ENCODE measurements at places on chromosomes 2 and 18.

DNA sequence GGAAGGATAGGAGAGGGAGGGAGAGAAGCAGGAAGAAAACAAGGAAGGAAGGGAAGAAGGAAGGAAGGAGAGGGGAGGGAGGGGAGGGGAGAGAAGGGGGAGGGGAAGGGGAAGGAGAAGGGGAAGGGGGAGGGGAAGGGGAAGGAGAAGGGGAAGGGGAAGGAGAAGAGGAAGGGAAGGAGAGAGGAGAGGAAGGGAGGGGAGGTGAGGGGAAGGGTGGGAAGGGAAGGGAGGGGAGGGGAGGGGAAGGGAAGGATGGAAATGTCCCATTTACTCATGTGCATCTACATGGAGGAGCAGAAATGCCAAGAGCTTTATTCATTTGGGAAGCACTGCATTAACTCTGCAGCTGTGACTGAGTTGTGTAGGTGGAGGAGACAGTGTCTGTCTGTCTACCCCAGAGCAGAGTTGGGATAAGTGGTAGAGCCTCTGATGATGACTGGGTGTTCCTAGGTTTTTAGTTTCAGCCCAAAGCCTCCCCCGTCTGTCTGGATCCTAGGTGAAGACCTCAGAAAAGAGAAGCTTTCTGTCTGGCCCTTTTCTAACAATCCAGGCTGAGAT is 131.3 kb downstream of the COL6A3 start:
- no peak for DNase-seq

GRCh38 chr18:8389391-8390340 is 219.6 kb upstream of the RAB12 start:
- DNase-seq, result peak; percentile 72

- DNase-seq, result no peak
Observed at GRCh38 chr18:9649164-9649540, 34.8 kb upstream of the PPP4R1 start.

GRCh38 chr2:51667679-51668078 is 635.7 kb upstream of the NRXN1 start:
- DNase-seq, result no peak

DNA sequence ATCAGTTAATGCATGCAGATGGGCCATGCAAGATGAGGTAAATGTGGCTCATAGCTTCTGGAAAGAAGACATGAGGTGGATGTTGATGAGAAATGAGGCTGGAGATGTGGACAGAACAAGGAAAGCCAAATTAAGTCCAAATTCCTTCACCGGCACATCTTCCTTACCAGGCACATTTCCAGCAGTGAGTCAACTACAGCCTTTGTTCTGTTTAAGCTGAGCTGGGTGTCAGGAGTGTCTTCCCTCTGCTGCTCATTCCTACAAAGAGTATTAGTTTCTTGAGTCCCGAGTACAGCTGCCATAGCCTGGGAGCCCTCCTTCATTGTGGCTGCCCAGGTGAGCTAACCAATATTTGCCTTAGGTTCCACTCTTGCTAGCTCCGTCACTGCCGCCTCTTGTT is 945.0 kb downstream of the SLC4A3 start:
- no peak for DNase-seq

- DNase-seq, result no peak
Observed at GRCh38 chr2:69589973-69590652, 53.4 kb downstream of the AAK1 start.

GRCh38 chr2:104793966-104794365 is 59.9 kb upstream of the POU3F3 start:
- DNase-seq, result no peak
